Right lung (tissue), 10 donors: ENCODE measurements at places on chromosomes 3 and 15.

GRCh38 chr3:113270068-113270467 lies 58.7 kb downstream of the BOC start:
- DNase-seq, result no peak

- no peak for DNase-seq
Measured at GRCh38 chr3:141089339-141090152, 38.4 kb downstream of the SPSB4 start.

GRCh38 chr15:51051776-51052175 lies 42.9 kb downstream of the TNFAIP8L3 start:
- DNase-seq, result peak; percentile 40

DNA sequence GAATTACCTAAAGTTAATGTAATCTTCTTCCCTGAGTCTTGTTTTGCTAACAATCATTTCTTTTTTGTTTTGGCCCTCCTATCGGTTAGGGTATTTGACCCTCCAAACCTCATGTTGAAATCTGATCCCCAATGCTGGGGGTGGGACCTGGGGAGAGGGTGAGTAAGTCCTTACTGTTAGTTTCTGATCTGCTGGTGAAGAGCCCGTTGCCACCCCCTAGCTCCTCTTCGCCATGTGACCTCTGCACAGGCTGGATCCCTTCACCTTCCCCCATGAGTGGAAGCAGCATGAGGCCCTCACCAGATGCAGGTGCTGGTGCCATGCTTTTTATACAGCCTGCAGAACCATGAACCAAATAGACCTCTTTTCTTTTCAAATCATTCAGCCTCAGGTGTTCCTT lies 62.8 kb upstream of the ADCY5 start:
- no peak for DNase-seq
